ENCODE measurements at places on chromosomes 4 and X.

DNA sequence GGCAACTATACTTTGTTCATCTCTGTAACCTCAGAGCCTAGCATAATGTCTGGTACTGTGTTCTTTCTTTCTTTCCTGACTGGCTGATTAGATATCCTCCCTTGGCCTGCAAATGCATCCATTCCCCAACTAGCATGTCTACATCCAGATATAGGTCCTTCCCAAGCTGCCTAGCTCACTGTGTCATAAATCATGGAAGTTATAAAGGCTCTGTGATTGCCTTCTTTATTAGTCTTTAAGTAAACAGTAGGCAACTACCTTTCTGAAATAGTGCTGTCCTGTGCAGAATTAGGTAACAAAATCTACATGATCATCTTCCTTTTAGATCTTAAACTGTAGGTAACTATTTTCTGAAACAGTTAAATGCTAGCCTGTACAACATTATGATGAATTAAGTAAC is 224.5 kb downstream of the DLG3 start:
- no peak for DNase-seq

GRCh38 chrX:2485789-2486345 is 14.9 kb downstream of the DHRSX start:
- no peak for DNase-seq

DNA sequence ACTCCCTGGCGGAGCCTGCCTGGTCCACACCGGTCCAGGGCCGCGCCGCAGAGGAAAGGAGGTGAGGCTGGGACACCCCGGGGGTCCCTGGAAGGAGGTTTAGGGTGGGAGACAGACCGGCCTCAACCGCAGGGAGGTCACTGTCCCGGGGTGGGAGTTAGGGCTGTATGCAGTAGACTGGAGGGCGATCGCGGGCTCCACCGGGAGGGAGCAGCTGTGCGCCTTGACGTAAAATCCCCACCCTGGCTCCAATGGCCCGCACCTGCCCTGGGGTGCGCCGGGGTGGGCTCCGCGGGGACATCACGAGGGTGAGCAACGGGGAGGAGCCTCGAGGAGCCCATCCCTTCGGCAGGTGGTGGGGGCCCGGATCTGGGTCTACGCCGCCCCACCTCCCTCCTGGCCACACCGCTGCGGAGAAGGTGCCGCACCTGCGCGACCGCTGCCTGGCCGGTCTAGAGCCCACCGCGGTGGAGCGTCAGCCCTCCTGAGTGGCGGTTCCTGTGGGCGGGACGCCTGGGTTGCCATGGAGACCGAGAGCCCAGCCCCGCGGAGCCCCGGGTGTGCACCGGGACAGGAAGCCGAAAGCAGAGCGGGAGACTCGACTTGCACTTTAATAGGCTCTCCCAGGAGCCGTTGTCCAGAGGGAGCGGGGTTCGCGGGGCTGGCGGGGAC is 105.1 kb downstream of the ADRA2C start:
- DNase-seq, result peak; percentile 11

DNA sequence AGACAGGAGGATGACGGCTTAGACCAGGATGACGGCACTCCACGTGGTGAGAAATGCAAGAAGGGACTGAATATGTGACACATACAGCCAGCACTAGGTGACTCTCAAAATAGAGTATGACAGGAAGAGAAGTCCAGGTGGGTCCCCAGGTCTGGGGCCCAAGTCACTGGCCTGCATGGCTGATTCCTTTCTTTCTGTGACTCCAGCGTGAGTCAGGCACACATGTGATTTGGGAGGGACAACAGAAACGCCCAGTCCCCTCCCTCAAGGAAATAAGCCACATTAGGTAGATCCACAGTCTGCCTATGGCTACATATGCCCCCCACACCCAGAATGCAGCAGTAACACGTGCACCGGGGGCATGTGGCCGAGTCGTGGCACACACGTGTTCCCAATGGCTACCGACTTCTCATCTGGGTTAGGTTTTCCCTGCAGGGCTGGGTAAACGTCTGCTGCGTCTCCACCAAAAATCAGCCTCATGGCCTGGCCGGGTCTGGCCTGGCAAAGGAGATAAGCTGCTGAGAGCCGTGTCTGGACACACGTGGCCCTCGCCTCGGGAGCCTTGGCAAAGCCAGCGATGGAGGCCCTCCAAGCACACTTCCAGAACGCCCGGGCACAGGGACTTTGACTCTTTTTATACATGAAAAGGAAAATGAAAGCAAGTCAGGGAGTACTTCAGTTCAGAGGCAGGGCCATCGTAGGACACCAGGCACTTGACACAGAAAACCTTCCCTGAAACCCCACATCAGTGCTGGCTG is 19.3 kb downstream of the SEL1L3 start:
- no peak for DNase-seq

DNA sequence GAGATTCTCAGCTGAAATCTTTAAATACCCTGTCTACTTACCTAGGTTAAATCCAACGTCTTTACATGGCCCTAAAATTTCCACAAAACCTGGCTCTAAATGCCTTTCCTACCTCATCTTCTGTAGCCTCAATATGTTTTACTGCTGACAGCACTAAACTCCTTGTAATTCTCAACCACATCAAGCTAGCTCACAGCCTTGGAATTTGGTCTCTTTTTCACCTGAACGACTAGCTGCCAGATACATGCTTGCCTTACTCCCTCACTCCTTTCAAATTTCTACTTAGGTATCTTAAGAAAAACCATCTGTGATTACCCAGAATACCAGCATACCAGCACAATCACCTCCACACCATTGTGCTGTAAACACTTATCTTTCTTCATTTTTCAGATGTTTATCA is 635.6 kb upstream of the PCDH10 start:
- DNase-seq, result no peak

GRCh38 chr4:93066749-93067148 is 761.8 kb upstream of the ATOH1 start:
- DNase-seq, result peak; percentile 69

DNA sequence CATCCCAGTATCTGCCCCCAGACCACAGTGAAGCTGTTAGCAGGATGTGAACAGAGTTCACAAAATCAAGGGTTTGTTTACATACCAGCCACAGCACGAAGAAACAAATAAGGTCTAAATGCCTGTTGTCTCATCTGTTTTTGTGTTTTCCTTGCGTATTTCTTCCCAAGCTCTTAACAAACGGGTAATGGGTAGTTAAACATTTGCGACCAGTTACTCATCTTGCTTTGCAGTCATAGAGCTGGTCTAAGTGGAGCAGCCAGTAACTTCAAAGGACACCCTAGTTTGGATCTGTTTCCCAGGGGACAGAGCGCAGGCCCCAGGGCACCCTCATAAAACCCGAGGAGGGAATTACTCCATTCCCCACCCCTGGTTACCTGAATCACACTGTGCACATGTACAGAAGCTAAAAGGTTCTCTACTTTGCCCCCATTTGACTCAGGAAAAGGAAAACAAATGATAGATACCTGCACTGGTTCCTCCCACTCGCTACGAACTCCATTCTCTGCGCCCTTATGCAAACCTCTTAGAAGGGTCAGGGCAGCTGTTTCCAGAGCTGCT is 68.8 kb downstream of the MAML3 start:
- DNase-seq, result no peak

DNA sequence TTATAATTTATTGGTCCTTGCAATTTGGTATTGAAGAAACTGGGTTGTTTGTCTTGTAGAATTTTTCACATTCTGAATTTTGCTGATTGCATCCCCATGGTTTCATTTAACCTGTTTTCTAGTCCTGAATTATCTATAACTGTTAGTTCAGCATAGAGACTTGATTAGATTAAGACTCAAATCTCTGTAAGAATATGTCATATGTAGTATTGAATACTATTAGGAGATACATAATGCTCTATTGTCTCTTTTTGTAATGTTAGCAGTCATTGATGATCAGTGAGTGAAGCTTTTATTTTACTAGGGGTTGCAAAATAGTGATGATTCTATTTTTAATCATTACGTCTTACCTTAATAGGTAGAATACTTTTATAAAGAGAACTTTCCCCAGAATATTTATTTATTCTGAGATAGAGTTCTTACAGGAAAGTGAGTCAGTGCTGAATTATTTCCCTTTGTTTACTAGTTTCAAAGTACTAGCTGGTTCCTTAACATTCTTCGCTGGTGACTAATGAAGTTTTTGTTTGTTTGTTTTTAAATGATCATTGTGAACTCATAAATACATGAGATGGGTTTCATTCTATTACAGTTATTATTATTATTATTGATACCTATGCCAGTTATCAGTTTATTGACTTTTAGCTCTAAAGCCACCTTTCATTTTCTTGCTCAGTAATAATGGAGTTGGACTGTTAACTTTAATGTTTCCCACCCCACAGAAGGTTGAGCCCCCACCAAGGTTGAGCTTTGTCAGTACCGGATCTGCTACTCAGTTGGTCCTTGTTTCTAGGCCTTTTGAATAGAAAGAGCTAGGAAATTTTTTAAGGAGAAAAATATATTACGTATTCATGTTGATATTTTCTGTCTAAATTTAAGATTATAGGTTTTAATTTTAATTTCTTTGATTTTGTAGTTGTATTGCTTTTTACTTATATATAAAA is 102.3 kb downstream of the LARP1B start:
- DNase-seq, result peak; percentile 45

DNA sequence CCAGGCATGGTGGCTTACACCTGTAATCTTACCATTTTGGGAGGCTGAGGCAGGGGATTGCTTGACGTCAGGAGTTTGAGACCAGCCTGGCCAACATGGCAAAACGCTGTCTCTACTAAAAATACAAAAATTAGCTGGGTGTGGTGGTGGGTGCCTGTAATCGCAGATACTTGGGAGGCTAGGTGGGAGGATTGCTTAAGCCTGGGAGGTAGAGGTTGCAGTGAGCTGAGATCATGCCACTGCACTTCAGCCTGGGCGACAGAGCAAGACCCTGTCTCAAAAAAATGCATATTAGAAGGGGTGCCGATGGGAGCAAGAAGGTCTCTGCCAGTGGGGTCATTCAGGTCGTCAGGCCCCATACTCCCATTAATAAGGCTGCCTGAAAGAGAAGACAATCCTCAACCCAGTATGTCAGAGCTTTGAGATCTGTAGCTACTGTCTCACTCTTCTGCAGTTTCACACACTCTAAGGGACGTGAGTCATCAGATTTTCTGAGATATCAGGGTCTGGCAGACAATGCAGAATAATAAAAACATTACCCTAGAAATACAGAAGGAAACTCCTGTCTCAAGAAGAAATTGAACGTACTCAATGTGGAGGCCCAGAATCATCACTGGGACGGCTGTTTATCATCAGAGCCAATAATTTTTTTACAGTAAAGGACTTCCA is 176.7 kb upstream of the FAT1 start:
- peak; percentile 83 for DNase-seq

DNA sequence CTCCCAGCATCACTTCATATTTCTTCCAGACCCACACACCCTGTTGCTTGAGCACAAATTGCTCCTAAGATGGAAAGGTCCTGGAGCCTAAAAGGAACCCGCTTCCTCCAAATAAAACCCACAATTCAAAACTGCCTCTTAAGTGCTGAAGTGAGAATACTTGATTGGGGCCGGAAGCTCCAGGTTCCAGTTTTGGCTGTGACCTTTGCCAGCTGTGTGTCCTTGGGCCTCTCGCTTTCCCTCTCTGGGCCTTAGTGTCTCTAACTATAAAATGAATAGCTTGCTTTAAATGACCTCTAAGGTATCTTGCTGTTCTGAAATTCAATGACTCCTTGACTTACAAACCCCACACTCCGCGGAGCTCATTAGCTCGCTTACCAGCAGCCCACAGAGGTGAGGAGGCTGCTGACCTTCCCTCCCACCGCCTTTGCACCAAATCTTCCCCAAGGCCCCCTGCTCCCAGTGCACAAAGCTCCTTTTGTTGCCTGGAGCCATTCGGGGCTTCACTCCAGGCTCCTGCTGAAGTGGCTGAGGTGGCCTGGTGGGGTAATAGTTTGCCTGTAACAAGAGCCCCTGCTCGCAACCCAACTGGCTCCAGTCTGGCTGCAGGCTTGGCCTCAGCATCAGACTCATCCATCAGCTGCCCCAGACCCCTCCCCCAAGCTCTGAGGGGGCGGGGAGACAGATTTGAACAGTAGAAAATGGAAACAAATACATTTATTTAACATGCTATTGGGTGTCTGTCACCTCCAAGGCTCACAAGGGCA is 21.8 kb downstream of the STARD8 start:
- peak; percentile 77 for DNase-seq

GRCh38 chr4:115357776-115358175 is 244.4 kb upstream of the NDST4 start:
- no peak for DNase-seq

GRCh38 chr4:90715242-90715641 is 588.0 kb downstream of the CCSER1 start:
- no peak for DNase-seq

DNA sequence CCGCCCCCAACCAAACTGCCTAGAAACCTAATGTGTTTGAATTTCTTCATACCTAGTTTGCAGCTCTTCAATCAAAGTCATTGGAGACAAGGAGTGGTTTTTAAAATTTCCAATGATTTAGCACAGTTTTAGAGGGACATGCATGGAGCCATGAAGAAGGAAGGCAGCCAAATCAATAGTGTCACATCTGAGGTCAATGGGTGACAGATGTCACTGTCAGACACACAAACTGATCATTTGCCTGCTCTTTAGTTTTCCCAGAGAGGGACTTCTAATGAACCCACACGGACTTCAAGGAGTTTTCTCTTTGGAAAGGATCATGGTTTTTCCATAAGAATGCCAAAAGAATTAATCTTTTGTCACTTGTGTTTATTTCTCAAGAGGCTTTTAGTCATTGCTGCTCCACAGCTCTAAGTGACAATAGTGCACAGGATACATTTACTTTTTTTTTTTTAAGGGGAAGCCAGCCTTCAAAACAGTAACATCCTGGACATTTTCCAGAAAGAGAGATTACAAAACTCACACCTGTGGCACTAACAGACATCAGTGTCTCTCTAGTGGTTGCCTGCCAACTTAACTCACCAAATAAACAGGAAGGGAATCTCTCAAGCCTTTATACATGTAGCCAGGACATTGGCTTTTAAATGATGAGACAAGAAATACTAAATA is 251.1 kb upstream of the DIAPH2 start:
- DNase-seq, result no peak

- peak; percentile 35 for DNase-seq
Observed at GRCh38 chr4:120557372-120557771, 365.2 kb downstream of the PRDM5 start.

DNA sequence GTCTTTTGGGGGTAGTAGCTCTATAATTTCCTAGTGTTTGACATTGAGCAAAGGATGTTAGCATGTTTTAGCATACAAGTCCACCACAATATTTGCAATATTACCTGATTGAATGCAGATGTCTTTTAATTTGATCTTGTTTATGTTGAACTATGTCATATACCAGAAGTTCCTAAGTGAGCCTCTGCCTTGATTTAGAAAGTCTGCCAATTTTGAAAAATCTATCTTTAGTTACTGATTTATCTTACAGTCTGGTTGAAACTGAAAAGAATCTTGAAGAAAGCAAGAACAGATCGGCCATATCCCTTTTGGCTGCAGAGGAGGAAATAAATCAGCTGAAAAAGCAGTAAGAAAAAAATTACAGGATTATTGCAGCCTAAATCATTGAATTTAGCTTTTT is 18.5 kb downstream of the SPATA18 start:
- no peak for DNase-seq

GRCh38 chr4:73855406-73855805 is 2.3 kb downstream of the PF4V1 start:
- peak; percentile 49 for DNase-seq

DNA sequence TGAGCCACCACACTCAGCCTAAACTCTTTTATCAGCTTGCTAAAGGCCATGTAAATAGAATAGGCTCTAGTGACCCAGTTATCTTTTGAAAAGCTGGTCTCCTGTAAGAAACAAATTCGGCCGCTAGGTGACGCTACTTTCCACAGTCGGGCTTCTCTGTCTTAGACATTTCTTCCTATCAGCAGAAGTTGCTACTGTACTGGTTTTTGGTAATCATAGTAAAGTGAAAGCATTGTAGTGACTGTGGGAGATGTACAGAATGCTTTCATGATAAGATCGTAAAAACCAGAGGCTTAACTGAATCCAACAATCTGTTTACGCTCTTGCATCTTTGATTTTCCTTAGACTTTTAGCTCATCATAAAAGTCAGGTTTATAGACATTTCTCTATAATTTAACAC is 82.6 kb downstream of the GK start:
- DNase-seq, result peak; percentile 42

Data from fibroblast of skin of right biceps (primary cell).